GM10248 (cell line): ENCODE measurements at places on chromosomes 16 and 17.

GRCh38 chr17:9050801-9051401 is 29.6 kb downstream of the NTN1 start:
- no peak for DNase-seq

GRCh38 chr17:38333635-38334295 is 10.0 kb downstream of the GPR179 start:
- DNase-seq: peak; percentile 68

- no peak for DNase-seq
Observed at GRCh38 chr17:81741049-81741593, 29.0 kb downstream of the SLC25A10 start.

GRCh38 chr16:81797443-81797842 is 18.4 kb downstream of the PLCG2 start:
- peak; percentile 67 for DNase-seq

DNA sequence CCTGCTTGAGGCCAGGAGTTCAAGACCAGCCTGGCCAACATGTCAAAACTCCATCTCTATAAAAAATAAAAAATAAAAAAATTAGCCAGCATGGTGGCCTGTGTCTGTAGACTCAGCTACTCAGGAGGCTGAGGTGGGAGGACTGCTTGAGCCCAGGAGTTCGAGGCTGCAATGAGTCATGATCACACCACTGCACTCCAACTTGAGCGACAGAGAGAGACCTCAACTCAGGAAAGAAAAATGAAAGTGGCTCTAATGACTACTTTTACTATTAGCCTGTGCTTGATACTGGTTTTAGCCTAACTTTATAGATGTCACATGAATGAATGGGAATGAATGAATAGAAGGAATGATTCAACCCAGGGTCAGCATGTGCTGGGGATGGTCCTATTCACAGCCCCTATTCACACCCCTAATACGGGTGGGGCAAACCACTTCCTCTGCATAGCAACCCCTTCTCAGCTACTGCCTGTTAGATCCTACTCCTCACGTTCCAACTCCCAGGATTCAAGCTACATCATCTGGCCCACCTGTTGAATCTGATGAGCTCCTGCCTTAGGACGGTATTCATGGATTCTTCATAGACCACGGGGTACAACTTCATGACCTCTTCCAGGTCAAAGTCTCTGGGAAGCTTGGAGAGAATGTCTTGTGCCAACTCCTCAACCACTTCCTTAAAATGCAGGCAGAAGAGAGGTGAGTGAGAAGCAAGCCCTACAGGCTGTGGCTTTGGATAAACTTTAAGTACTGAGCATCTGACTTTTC is 40.5 kb downstream of the LYRM1 start:
- no peak for DNase-seq

DNA sequence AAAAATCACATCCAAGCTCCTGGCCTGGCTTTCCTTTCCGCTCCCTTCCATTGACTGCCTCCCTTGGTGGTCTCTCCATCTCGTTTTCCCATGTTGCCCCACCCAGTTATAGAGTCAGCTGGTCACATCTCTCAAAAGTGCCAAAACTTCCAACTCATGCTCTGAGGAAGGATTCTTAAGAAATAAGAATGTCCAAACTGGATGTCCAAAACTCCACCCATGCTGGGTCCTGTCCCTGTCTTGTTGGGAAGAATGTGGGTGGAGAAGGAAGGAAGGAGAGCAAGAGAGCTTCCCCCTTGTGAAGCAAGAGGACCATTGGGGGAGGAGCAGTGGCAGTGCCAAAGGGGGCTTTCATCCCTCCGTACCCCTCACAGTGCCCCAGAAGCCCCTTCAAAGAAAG is 44.6 kb upstream of the MAP3K14 start:
- DNase-seq: no peak

DNA sequence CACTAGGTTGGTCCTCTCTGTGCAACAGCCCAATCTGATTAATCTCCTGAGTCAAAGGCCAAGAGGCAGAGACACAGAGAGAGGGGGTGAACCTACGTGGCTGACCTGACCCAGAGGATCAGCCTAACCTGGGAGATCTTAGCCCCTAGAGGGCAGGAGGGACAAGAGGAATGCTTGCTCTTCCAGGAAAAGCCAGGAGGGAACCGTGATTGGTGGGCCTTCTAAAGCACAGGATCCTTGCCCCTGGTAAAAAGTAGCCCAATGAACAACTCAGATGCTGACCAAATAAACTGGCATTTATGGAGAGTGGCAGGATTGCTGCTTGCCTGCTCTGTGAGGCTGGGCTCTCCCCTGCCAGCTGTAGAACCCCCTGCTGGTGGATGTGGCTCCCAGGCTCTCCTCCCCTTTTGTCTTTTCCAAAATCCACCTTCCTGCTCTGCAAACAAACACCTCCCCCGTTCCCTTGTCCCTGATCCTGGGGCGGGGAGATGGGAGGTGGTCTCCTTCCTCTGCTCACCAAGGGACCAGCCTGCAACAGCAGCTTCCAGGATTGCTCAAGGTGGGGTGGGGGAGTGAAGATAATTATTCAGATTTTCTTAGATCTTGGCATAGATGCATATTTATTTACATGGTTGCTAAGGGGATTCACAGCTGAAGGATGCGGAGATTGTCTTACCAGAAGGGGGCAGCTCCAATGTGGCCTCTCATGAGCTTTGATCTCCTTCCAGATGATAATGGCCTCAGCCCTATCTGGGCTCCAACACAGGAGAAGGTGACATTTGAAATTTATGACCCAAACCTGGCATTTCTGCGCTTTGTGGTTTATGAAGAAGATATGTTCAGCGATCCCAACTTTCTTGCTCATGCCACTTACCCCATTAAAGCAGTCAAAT is 71.9 kb downstream of the SDR42E1 start:
- no peak for DNase-seq

GRCh38 chr17:27848931-27849330 is 44.2 kb downstream of the LYRM9 start:
- no peak for DNase-seq
